MCF 10A (cell line): ENCODE measurements at places on chromosomes 12 and 14.
A peak's percentile ranks its signal among the peaks of the same experiment; 100 is the strongest.

DNA sequence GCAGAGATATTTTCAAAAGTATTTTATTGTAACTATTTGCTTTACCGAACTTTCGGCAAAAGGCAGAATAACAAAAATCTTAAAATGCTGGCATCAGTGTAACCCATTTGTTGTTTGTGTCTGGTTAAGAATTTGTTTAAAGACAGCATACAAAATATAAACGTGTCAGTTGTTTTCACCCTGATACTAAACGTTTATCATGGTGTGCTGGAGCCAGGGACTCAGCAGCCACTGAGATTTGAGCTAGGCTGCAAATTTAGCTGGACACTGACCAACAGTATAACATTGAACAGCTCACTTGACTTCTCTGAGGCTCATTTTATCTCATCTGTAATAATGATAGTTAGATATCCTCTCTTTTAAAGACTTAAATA, 183.7 kb downstream of the TMTC3 start:
- no peaks in the 10 kb centered on the region for H3K36me3 ChIP-seq
- peak; percentile 54 for DNase-seq
- H3K4me1 ChIP-seq = peaks cover 11% of the 10 kb centered on the region
- H3K27me3 ChIP-seq = no peaks in the 10 kb centered on the region
- no peak overlapping the region for H3K4me3 ChIP-seq
- H3K27ac ChIP-seq = peak overlapping the region; percentile 93

DNA sequence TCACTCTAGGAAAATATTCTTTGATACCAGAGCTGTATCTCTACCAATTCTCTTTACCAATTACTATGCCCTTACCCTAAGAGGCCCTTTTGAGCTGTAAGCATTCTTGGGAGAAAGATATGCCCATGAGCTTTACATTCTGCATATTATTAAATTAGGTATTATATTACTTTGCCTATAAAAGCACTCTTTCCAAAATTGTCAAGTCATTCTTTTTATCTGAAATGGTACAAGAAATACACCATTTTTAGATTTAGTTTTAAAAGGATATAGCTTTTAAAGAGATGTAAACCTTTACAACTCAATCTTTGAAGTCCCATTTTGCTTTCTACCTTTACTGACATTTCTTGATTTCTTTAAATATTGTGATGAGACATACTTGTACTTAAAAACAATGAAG, 343.5 kb downstream of the C12orf50 start:
- H3K36me3 ChIP-seq = no peaks in the 10 kb centered on the region
- no peak for DNase-seq
- no peak overlapping the region for H3K4me3 ChIP-seq
- no peak overlapping the region for H3K27ac ChIP-seq

DNA sequence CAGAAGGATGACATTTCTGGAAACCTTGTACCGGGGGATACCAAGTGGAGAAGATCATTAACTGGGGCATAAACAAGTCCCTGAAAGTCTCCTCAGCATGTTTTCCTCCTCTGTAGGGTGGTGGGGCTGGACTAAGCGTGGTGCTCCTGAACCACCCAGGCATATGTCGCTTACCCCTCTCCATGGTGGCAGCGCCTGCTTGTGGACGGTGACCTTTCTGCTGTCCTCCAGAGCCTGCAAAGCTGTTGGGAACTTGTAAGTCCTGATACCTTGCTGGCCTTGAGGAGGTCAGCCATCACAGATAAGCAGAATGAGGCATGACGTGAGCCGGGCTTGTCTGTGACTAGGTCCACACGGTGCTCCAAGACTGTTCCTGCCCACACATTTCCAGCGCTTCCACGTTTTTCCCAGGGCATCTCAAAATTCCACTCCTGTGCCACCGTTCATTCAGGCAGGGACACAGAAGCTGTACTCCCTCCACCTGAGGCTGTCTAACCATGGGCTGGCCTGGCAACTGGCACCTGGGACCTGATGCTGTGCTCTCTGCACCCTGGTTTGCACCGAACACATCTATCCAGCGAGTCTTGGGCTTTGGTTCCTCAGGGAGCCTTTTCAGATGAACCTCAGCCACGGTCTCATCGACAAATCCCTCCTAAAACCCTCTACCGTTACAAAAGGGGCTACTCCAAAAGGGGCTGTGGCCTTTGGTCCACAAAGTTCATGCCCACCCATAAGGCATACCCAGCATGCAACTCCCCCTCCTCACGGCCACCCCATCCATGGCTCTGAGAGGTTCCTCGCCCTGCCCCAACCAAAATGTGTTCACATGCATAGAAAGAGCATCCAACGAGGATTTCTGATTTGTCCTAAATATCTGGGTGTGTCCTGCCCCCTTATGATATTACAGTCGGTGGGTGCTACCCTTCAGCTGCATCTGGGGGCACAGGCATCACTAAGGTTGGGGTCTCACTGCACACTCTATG, 199.6 kb upstream of the DIO3 start:
- no peaks in the 10 kb centered on the region for H3K36me3 ChIP-seq
- H3K27ac ChIP-seq = no peak overlapping the region
- no peaks in the 10 kb centered on the region for H3K4me1 ChIP-seq
- no peak overlapping the region for H3K4me3 ChIP-seq

- peaks cover 10% of the 10 kb centered on the region for H3K27me3 ChIP-seq
- DNase-seq = no peak
- no peaks in the 10 kb centered on the region for H3K36me3 ChIP-seq
These were observed 361.5 kb downstream of the FUT8 start for GRCh38 chr14:65774041-65774440.

DNA sequence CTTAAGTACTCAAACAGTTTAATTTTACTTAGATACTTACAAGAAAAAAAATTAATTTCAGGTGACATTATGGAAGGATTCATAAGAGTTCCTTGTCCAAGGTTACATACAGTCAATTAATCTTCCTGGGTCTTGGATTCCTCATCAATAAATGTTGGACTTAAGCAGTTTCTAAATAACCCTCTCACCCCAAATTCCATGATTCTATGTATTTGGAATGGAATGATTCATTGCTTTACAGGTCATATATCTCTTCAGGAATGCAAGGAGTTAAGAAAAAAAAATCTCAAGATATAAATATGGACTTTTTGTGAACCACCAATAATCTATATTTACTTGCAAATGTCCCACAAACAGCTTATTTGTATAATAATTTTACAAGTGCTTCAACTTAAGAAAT, 84.2 kb upstream of the BMP4 start:
- no peak overlapping the region for H3K27ac ChIP-seq
- H3K27me3 ChIP-seq = no peaks in the 10 kb centered on the region
- H3K4me1 ChIP-seq = no peaks in the 10 kb centered on the region
- H3K4me3 ChIP-seq = no peak overlapping the region
- no peaks in the 10 kb centered on the region for H3K36me3 ChIP-seq
- no peak for DNase-seq

GRCh38 chr14:100614803-100615202, 27.6 kb upstream of the BEGAIN start:
- no peak overlapping the region for H3K4me3 ChIP-seq
- H3K36me3 ChIP-seq = no peaks in the 10 kb centered on the region
- H3K27ac ChIP-seq = no peak overlapping the region
- peaks cover 6% of the 10 kb centered on the region for H3K4me1 ChIP-seq

- H3K4me3 ChIP-seq = no peak overlapping the region
- H3K36me3 ChIP-seq = peaks cover 27% of the 10 kb centered on the region
- peaks cover 25% of the 10 kb centered on the region for H3K4me1 ChIP-seq
- DNase-seq = no peak
These were observed 9.2 kb downstream of the DUSP6 start for GRCh38 chr12:89343127-89343526.

- no peak overlapping the region for H3K27ac ChIP-seq
- no peaks in the 10 kb centered on the region for H3K36me3 ChIP-seq
- H3K4me3 ChIP-seq = no peak overlapping the region
- no peaks in the 10 kb centered on the region for H3K4me1 ChIP-seq
- no peak for DNase-seq
- H3K27me3 ChIP-seq = peaks cover 37% of the 10 kb centered on the region
These were observed 885.7 kb downstream of the DIO2 start for GRCh38 chr14:79325557-79325956.

DNA sequence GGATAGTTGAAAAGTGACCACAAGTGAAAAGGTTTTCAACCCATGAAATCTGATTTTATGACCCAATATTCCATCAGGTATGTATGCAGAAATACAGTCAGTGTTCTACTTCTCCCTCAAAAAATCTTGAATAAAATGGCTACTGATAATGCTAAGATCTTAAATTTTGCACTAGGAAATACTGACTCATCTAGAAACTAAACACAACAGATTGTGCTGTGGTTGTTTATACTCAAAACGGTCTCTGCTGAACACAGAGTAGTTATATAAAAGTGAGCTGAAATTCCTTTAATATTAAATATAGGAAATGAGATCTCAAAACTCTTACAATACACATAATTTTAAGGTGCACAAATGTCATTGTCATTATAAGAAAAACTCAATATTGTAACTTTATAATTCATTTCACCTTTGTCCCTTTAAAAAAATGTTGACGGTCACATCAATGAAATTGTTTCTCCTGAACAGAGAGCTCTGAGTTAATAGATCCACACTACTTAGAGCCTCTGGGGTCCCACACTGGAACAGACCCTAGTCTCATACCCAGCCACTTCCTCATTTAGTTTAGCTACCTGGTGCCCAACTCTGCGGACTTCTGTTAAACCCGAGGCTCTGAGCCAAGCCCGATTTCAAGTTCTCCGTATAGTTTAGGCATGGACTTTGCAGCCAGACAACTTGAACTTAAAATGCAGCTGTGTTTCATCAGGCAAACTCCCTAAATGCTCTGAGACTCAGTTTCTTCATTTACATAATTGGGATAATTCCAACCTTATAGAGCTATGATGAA, 9.3 kb downstream of the COCH start:
- H3K4me3 ChIP-seq = no peak overlapping the region
- H3K27ac ChIP-seq = no peak overlapping the region
- DNase-seq = no peak
- peaks cover 6% of the 10 kb centered on the region for H3K4me1 ChIP-seq
- no peaks in the 10 kb centered on the region for H3K27me3 ChIP-seq
- H3K36me3 ChIP-seq = peaks cover 14% of the 10 kb centered on the region
